ENCODE measurements at places on chromosomes 6 and 20. TPM values are rescaled to one million over a fixed set of nuclear protein-coding genes. Genes with fewer than 3 reads are reported as not detected.

GRCh38 chr6:50600280-50600679 lies 113.0 kb upstream of the TFAP2D start:
- no peak for DNase-seq

The SNAI1 gene
- total RNA-seq: 13.0 TPM

GRCh38 chr20:19970256-19970765 lies 46.9 kb upstream of the NAA20 start:
- no peak for DNase-seq

The TREML2 gene
- not detected for total RNA-seq

GRCh38 chr20:58851221-58851968 lies 693 bp upstream of the GNAS-AS1 start:
- DNase-seq: no peak

GRCh38 chr6:153131037-153131981 lies at the start of gene RGS17:
RGS17 (minus strand) TSS chr6:153131282; CDS start chr6:153044018, 87,264 bp downstream.
- DNase-seq: peak; percentile 91

The SPDEF gene
- not detected for total RNA-seq

DNA sequence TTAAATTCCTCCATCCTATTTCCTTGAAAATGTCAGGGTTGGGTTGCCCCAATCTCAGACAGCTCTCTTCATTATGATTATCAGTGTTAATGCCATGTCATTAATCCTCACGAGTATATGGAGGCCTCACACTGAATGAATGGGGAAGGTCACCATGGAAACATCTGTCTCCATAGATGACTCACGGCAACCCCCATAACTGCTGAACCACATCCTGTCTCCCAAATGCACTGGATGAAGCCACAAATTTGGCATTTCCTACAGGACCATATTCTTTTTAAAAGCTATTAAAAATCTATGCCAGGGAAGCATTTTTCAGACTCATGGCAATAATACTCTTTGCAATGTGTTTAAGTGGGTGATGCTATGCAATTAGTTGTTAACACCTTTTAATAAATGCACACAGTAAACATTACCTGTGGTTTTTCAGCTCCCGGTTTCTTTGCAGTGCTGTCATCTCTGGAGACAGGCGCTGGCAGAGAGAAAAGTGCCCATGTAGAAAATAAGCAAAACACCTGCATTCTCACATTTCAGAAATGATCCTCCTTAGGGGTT lies 80.1 kb upstream of the PTPRK start:
- no peak for DNase-seq

DNA sequence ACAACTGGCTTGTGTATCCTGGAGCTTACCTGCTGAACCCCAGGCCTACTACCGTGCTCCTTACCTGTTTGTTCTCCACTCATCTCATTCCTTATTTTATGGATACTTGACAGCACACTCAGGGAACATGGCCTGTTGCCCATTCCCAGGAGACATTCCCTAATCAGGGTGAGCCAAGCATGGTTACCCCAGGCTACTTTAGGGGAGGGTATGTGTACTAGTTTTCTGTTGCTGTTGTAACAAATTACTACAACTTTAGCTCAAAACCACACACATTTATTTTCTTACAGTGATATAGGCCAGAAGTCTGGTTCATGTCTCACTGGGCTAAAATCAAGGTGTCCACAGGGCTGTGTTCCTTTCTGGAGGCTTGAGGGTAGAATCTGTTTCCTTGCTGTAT lies 15.0 kb upstream of the TRAM2 start:
- no peak for DNase-seq

GRCh38 chr20:45012682-45013302 lies 46.5 kb downstream of the STK4 start:
- no peak for DNase-seq

DNA sequence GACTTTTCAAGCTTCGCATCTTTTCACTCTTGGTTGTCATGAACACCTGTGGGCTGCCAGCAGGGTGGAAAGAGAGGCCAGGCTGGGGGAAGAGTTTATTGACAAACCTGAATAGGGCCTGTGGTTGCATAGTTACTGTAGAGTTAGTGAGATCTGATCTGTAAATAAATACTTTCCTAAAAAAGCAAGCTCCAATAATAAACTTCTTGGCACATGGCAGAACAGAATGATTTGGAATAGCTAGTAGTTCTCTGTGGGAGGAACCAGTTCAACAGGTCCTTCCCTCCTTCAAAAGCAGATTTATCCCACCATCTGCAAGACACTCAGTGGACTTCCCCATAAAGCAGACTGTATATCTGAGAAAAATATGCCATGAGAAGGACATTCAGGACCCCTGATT lies 445.0 kb downstream of the HACE1 start:
- DNase-seq: no peak

The CST4 gene
- total RNA-seq: not detected

- no peak for DNase-seq
These were observed 30.3 kb upstream of the SHLD1 start for GRCh38 chr20:5719861-5720403.

DNA sequence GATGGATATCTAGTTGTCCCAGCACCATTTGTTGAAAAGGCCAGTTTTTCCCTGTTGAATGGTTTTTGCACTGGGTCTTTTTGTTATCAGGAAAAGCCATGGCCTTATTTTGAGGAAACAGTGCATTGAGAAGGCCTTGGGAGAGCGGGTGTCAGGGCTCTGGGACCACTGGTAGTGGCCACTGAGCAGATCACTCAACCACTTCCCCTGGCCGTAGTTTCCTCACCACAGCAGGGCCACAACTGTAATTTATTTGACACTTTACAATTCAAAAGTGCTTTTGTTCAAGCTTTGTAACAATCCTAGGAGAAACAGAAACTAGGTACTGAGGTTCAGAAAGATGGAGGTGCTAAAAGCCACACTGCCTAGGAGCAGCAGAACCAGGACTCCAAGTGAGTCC lies 281.8 kb downstream of the GMDS start:
- DNase-seq: no peak

The CLPSL1 gene
- not detected for total RNA-seq

The NHLRC1 gene
- 1.5 TPM for total RNA-seq

DNA sequence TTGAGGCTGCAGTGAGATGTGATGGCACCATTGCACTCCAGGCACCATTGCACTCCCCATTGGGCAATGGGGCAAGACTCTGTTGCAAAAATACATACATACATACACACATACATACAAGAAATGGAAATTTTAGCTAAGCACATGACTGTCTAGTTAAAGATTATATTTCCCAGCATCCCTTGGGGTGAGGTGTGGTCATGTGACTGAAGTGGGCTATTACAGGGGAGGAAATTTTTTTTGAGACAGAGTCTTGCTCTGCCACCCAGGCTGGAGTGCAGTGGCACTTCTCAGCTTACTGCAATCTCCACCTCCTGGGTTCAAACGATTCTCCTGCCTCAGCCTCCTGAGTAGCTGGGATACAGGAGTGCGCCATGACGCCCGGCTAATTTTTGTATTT lies 32.0 kb upstream of the HMGA1 start:
- no peak for DNase-seq

DNA sequence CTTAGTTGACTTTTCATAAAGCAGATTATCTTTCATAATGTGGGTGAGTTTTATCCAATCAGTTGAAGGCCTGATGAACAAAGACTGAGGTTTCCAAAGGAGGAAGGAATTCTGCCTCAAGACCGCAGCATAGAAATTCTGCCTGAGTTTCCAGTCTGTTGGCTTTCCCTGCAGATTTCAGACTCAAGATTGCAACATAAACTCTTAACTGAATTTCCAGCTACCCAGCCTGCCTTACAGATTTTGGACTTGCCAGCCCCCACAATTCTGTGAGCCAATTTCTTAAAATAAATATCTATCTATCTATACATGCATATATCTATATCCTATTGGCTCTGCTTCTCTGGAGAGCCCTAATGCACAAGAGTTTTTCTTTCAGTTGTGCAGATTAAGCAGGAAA lies 57.3 kb upstream of the SMLR1 start:
- DNase-seq: no peak

The SAMD5 gene
- total RNA-seq: 18.6 TPM

GRCh38 chr6:131060311-131060710 lies 2.7 kb downstream of the EPB41L2 start:
- DNase-seq: no peak

The MYCT1 gene
- total RNA-seq: not detected

GRCh38 chr6:99138445-99138844 lies 190.7 kb upstream of the FBXL4 start:
- no peak for DNase-seq

DNA sequence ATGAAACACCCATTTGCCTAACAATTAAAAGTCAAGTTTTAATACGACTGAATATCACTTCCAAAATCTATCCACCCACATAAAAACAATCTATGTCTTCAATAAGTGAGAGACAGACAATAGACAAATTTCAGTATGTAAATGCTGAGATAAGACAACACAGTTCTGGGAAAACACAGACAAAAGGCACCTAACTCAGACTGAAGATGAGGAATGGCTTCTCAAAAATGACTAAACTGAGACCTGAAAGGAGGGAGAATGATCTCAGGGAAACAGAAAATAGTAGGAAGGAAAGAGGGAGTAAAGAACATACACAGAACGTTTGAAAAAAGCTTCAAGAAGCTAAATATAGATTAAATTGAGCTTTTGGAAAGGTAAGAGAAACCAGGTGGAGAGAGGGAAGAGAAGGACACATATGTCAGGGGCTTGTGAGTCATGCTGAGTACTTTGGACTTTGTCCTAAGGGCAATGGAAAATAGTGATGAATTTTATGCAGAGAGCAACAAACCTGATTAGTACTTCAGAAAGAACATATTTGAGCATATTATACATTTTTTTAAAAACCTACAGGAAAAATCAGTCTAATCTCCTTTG lies 16.1 kb downstream of the LMBRD1 start:
- no peak for DNase-seq

DNA sequence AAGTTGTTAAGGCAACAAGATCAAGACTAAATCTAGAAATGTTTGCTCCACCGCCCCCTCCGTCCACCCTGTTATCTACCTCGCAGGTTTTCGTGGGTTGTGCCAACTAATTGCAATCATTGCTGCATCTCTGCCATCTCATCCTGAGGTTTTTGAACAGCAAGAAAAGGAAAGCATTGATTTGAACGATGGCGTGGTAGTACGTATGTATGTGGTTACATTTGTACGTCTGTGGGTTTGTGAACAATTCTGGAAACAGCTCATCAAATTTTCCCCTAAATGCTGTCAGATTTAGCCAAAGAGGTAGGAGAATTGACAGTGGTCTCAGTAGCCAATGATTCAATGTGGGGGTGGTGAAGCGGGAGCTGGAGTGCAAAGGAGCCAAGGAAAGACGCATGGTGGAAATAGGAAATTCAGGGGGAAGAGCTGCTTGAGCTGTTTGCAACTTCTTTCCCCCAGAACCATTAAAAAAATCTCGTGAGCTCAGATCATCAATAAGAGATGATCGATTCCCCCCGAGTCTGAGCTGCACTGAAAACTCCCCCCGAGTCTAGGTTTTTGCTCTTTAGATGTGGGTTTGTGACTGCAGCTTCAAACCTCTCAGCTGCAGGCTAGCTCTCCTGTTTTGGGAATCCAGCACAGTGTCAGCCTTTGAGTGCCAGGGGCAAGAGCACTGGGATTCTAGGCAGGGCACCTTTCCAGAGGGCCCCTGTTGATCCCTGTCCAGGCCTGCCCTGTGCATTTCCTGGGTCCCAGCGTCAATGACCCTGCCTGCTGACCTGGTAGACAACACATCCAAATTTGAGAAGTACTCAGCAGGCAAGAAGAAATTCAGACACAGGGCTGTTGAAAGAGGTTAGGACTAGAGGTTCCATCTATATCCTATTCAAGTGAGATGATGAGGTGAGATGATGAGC lies 72.6 kb upstream of the LY86 start:
- no peak for DNase-seq

DNA sequence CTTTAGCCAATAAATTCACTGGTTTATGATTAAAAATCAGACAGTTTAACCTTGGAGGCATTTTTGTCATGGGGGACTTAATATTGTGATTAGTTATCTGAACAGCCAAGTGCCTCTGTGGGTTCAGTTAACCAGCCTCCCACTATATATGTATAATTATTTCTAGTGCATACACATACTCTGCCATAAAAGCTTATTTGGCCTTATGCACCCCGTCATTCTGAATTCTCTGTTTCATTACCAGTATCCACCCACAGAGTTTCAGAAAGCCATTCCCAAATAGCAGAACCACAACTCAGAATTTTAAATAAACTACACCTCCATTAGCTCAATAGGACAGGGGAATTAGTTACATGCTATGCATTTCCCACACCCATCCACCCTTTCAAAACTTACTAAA lies 279.7 kb downstream of the ZFAND3 start:
- no peak for DNase-seq

GRCh38 chr6:6315660-6316059 lies 4.8 kb downstream of the F13A1 start:
- no peak for DNase-seq

GRCh38 chr20:10648651-10649050 lies 25.1 kb downstream of the JAG1 start:
- no peak for DNase-seq

GRCh38 chr20:39216195-39216594 lies 254.1 kb downstream of the DHX35 start:
- no peak for DNase-seq

- DNase-seq: no peak
These were observed 53.5 kb downstream of the AGPAT4 start for GRCh38 chr6:161220346-161220745.

GRCh38 chr6:31293343-31293742 lies 21.5 kb upstream of the HLA-C start:
- no peak for DNase-seq

The GFRA4 gene
- total RNA-seq: not detected

DNA sequence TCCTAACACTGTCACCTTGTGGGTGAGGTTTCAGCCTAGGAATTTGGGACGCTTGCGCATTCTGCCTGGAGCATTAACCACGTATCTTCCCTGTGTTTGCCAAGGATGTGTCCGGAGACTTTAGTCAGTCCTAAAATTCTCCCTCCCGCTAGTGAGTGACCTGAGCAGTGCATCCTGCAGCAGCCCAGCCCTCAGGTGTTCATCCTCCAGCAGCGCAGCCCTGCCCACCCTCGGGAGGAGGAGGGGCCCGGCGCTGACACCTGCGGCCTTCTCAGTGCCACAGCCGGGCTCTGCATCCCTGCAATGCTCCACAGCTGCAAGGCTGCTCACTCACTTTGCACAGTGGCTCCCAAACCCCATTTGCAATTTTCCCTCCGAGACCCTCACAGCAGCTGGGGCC lies 79.5 kb downstream of the ERMARD start:
- DNase-seq: peak; percentile 82

The ITPR3 gene
- total RNA-seq: 22.8 TPM

DNA sequence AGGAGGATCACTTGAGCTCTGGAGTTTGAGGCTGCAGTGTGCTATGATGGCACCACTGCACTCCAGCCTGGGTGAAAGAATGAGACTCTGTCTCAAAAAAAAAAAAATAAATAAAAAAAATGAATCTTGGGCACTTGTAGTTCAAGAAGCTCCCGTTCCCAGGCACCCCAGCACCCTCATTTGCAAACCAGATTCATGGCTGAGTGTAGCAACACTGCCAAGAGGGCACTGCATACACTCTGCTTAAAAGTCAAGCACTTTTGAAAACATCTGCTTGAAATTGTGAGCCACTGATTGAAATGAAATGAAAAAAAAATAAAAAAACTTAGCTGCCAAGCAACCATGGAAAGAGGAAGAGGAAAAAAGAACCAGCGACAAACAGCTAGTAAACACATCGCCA lies 124.7 kb upstream of the SASH1 start:
- no peak for DNase-seq

- DNase-seq: no peak
These were observed 194.2 kb downstream of the PRL start for GRCh38 chr6:22102671-22103070.

Data from osteocyte (in vitro differentiated cells).